Stimulated activated CD8-positive, alpha-beta memory T cell treated with anti-CD3 and anti-CD28 coated beads, Interleukin-2, amount 100 ng/mL, for 1 hour (primary cell): ENCODE measurements at places on chromosomes 5 and 9.

DNA sequence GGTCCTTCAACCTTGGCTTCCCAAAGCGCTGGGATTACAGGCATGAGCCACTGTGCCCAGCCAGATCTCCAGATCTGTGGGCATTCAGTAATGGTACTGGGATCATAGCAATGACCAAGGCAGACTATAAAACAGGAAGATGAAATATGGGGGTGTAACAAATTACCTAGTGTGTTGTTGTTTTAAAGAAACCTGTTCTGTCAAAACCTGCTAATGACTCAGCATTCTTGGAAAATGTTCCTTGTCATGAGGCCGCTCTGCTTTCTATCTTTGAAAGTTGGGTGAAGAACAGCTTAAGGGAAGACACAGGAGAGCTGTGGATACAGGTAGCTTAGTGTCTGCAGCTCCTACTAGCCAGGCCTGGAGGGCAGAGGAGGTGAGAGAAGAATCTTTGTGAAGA is 19.4 kb downstream of the TARS1 start:
- DNase-seq = no peak

GRCh38 chr5:474840-475661 is 32.1 kb downstream of the EXOC3 start:
- no peak for DNase-seq

DNA sequence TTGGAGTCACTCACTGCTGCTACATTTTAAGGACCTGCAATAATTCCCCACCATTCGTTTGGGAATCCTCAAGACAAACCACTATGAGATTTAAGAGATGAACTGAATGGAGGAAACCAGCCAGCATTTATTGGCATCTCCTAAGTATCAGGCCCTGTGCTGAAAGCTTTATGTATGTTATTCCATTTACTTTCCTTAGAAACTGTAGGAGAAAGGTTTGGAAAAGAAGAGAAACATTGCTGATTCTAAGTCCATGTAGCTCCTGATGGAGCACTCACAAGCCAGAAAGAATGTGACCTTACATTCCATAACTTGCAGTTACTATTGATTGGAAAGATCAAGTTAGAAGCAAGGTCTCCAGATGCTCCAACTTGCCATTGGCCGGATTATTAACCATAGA is 267.4 kb downstream of the GAS1 start:
- no peak for DNase-seq

GRCh38 chr9:135761845-135762168 is 59.8 kb downstream of the KCNT1 start:
- no peak for DNase-seq

DNA sequence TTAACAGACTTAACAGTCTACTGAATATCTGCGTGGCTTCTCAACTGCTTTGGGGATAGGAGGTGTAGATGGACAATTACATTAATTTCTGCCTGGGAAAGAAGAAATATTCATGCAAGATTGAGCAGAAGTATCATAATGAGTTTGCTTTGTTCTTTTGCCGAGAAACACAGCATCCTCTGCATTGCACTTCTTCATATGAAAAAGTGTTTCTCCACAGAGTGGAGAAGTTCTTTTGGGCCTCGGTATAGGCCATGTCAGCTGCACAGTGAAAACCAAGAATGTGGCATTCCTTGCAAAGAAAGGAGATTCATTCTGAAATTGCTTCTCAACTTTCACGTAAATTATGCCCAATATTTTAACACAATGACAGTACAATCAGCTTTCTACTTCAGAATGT is 17.6 kb upstream of the SNX2 start:
- no peak for DNase-seq

GRCh38 chr9:130292106-130292505 is 26.5 kb downstream of the HMCN2 start:
- no peak for DNase-seq

- DNase-seq = no peak
Observed at GRCh38 chr5:63516006-63516405, 446.2 kb downstream of the HTR1A start.

DNA sequence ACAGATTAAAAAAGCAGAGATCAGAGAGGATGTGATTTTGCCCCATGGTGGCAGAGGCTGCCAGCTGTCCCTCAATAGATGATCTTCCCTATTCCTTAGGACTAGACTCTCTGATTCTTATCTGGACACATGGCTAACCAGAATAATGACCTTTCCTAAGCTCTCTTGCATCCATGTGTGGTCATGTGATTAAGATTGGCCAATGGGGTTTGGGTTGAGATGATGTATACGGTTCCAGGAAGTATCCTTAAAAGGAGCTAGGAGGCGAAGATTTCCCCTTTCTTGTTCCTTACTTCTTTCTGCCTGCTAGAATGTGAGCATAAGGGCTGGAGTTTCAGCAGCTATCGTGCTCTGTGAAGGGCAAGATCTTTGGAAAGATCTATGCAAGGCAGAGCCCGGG is 39.8 kb downstream of the FOXI1 start:
- no peak for DNase-seq

- no peak for DNase-seq
Observed at GRCh38 chr9:94127806-94128205, 43.5 kb downstream of the PTPDC1 start.

DNA sequence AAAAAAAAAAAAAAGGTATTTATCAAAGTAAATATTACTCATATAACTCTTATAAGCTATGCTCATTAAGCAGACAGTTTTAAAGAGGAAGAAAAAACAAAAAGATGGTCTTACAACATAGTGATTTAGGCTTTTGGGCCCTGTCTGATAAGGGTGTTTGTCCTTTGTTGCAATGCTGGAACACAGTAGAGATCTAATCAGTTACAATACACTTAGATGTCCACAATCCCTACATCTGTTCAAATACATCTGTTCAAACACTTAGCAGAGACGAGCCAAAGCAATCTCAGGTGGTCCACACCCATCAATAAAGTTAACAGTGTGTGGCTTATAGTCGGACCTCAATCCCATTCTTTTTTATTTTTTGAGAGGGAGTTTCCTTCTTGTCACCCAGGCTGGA is 11.0 kb downstream of the PRXL2C start:
- DNase-seq = no peak

DNA sequence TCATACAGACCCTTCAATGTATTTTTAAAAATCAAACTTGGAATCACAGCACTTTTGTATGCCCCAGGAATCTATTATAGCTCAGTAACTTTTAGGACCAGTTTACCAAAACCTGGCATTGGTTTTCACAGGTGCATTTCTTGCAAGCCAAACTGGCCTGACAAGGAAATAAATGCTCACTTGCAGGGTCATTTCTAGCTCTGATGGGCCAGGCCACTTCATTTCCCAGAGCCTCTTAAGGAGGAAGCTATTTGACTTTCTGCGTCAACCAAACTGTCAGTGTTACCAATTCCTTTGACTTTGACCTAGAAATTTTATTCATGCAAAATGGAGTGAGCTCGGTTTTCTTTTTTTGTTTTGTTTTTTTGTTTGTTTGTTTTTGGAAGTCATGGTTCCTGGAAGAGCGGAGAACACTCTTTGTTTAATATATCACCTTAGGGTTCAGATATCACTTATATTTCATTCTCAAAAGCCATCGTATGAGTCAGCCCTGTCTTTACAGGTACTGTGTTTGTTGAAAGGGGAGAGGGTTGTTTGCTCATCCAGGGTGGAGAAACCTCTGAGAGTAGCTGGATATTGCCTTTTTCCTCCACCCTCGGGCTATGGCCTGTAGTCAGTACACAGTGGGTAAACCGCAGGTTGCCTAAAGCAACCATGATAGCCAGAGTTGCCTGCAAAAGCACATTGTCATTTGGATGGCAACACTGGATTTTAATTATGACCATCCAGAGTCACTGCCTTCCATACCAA is 58.9 kb downstream of the GNA14 start:
- no peak for DNase-seq

- DNase-seq = no peak
Observed at GRCh38 chr9:82903503-82903902, 159.4 kb downstream of the RASEF start.

GRCh38 chr5:154767576-154767975 is 12.4 kb downstream of the LARP1 start:
- no peak for DNase-seq
